ENCODE measurements at places on chromosomes 5 and 9. TPM values are rescaled to one million over a fixed set of nuclear protein-coding genes. Genes with fewer than 3 reads are reported as not detected.

SPEF2 gene
- total RNA-seq = 12.7 TPM

SLIT3 gene
- total RNA-seq = 38.3 TPM

CLIC3 gene
- total RNA-seq = 1.5 TPM

COL23A1 gene
- not detected for total RNA-seq

SLC25A48 gene
- not detected for total RNA-seq

SYNPO gene
- total RNA-seq = 4.0 TPM

ALDH1B1 gene
- total RNA-seq = 38.0 TPM

OLFML2A gene
- 27.1 TPM for total RNA-seq

LCN12 gene
- not detected for total RNA-seq

URM1 gene
- 29.2 TPM for total RNA-seq

PCDHGA1 gene
- total RNA-seq = 1.1 TPM

ASTN2 gene
- 4.7 TPM for total RNA-seq

PTGES gene
- 70.9 TPM for total RNA-seq

SLC45A2 gene
- 0.59 TPM for total RNA-seq

ITGA1 gene
- total RNA-seq = 31.8 TPM

PRRX2 gene
- total RNA-seq = 34.8 TPM

Data from osteoblast (primary cell).